ENCODE measurements at places on chromosomes 6 and 20.

DNA sequence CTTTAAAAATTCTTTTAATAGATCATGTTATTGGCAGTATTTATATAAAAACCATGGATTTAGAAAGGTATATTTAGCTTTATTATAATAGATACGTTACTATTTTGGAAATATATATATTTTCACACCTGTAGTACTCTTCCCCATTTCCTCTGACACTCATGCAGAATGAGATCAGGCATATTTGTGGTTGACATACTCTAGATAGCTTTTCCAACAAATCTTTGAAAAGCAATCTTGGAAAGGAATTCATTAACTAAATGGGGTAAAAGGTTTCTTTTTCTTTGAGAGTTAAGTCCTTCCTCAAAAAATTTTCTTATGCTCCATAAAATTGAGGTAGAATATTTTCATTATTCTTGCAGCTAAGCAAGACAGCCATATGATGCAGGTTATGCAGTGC lies 14.5 kb downstream of the ASF1A start:
- no peak for DNase-seq

GRCh38 chr6:97438011-97438671 lies 155.1 kb upstream of the MMS22L start:
- no peak for DNase-seq

DNA sequence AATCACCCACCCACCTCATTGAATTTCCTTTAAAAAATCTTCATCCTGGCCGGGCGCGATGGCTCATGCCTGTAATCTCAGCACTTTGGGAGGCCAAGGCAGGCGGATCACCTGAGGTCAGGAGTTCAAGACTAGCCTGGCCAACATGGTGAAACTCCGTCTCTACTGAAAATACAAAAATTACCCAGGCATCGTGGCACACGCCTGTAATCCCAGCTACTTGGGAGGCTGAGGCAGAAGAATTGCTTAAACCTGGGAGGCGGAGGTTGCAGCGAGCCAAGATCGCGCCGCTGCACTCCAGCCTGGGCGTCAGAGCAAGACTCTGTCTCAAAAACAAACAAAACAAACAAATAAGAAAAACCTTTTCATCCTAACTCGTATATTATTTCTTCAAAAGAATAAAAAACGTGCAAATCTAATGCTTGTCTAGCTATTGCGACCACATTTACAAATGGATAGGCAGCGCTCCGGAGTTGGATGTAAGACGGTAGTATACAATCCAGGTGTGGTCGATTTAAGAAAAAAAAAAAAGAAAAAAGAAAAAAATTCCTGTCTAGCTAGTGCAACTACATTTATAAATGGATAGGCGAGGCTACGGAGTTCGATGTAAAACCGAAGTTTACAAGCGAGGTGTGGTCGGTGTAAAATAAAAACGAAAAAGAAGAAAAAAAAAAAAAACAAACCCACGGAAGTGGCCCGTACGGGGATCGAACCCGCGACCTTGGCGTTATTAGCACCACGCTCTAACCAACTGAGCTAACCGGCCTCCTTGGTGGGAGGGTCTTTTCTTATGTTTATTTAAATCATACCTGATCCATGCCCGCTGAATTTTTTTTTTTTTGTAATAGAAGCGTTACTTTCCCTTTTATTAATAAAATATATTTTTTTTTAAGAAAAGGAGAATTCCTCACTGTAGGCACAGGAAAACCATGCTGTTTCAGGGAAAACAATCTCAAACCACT lies 70.7 kb upstream of the PRSS16 start:
- peak; percentile 76 for DNase-seq

DNA sequence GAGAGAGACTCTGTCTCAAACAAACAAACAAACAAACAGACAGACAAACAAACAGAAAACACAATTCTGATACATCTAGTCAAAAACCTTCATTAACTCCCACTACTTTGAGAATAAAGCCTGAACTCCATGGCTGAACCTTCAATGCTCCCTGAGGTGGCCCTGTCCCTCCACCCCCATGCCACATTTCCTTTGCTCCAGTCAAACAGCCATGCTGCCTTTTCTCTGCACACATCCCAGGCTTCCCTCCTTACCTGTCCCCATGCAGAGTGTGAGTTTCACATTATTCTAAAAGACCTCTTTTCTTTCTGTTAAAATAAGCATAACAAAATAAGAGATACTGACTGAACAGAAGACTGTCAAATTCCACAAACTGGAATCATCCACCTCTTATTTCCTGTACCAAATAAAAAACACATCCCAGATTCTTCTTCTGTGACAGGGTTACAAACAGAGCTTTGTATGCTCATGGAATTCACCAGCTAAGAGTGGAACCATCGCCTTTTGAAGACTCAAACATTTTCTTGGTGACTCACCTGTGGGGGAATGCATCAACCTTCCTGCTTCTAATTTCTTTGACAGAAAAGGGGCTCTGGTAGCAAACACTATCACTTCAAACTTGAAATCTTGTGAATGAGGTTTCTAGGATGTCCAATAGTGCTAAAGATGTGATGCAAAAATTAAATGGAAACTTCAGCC lies 71.0 kb upstream of the SLC22A16 start:
- DNase-seq, result no peak

- no peak for DNase-seq
Observed at GRCh38 chr6:116251568-116252384, 2.1 kb downstream of the TSPYL4 start.

GRCh38 chr6:142692942-142693341 lies 252.0 kb downstream of the HIVEP2 start:
- peak; percentile 74 for DNase-seq

GRCh38 chr6:136307351-136307750 lies 17.7 kb upstream of the BCLAF1 start:
- no peak for DNase-seq

DNA sequence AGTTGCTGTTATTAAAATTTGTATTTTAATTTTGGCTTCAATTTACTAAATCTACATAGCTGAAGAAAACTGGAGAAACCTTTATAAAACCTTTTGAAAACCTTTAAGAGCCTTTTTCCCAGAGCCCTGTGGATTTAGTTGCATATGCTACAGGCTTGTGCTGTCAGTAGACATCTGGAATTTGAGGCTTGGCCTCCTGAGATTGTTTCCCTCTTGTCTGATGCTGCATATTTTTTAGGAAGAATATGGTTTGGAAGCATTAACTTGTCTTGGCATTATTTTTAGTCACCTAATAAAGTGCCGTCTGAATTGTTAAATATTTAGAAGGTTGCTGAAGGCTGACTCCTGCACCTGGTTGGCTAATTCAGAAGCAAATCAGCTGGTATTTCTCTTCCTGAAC lies 369.4 kb downstream of the UTRN start:
- no peak for DNase-seq

DNA sequence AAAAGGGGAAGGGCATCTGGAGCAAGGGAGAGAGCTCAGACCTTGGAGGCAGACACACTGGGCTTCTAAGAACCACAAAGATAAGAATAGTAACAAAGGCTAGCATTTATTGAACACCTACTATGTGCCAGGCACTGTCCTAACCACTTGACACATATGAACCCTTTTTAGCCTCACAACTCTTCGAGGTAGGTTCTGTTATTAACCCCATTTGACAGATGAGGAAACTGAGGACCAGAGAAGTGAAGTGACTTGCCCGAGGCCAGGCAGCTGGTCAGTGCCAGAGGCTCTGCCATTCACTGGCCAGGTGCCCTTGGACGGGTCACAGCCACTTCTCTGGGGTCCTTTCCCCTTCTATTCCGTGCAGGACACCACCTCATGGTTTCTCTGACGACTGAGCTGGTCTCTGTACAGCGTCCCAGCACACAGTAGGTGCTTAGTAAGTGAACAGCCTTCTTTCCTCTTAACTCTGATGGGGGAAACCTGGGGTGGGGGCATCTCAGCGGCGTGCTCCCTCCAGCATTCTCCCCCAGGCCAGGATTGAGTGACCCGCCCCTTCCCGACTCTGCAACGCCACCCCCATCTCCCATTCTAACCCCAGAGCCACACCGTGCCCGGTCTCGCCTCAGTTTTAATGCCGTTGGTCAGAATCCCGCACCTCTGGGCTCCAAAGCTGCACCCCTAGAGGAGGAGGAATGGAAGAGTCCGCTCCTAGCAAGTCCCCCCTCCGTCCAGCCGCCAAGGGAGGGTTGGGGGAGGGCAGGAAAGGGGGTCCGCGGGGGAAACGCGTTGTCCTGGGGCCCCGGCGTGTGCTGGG lies 55.7 kb downstream of the CD40 start:
- no peak for DNase-seq

GRCh38 chr6:122696853-122697252 lies 82.7 kb upstream of the FABP7 start:
- no peak for DNase-seq

DNA sequence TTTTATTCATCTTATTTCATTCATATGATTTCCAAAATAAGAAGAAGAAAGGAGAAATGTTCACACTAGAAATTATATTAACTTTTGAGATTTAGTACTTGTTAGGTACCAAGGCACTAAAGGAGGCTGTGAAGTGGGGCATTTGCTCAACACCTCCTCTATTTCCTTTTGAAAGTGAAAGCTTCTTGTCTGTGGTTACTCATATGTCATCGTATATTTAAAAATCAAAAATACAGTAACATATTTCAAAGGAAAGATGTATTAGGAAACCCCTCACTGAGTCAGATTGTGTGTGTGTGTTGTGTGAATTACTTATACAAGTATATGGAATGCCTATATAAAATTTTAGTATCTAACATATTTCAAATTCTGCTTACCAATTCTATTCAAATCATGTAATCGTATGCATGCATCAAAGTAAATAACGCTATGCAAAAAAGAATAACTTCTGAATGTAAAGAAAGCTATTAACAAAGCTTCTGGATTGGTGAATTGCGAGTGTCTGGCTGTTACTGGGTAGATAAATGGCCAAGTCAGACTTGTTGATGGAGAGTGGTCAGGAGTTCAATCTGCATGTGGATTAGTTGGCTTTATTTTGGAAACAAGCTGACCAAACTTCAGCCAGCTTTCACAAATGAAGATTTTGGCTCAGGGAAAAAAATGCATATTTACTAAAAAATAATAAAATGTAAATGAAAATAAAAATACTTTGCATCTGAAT lies 70.9 kb downstream of the PACRG start:
- no peak for DNase-seq

- no peak for DNase-seq
Observed at GRCh38 chr20:10972219-10972860, 298.5 kb upstream of the JAG1 start.

DNA sequence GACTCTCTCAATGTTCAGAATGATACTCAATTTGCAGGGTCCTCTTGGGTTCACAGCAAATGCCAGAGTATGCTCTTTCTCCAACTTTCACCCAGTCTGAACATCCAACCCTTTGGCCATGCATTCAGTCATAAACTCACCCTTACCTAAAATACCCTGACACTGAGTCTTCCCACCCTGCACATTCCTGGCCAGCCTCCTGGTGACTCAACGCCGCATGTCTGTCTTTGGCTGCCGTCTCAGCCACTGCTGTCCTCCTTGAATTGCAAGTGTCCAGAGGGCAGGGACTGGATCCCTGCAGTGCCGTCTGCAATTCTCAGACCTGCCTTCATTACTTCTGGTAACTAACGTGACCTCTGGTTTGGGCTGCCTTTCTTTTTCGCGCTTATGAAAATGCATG lies 593.4 kb downstream of the QKI start:
- no peak for DNase-seq

DNA sequence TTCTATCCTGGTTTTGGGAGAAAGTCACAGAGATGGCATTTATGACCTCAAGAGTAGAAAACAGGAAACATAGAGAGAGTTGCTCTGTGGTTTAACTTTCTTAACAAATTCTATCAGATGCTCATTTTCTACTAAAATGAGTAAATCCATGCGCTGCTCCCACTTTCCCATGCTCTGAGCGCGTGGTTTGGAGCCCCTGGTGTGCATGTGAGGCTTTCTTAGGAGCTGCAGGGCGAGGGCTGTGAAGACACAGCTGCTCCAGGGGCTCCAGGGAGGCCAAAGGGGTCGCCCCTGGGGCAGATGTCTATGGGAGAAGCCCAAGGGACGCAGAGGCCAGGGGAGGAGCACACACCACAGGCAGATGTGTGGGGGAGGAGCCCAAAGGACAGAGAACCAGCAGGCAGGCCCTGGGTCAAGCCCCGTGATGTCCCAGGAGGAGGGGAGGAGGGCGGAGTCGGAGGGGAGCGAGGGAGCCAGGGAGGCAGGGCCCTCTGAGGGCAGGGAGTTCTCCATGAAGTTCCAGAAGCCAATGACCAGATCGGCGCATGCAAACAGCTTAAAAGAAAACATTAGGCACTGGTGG lies 122.9 kb downstream of the IRF4 start:
- no peak for DNase-seq

DNA sequence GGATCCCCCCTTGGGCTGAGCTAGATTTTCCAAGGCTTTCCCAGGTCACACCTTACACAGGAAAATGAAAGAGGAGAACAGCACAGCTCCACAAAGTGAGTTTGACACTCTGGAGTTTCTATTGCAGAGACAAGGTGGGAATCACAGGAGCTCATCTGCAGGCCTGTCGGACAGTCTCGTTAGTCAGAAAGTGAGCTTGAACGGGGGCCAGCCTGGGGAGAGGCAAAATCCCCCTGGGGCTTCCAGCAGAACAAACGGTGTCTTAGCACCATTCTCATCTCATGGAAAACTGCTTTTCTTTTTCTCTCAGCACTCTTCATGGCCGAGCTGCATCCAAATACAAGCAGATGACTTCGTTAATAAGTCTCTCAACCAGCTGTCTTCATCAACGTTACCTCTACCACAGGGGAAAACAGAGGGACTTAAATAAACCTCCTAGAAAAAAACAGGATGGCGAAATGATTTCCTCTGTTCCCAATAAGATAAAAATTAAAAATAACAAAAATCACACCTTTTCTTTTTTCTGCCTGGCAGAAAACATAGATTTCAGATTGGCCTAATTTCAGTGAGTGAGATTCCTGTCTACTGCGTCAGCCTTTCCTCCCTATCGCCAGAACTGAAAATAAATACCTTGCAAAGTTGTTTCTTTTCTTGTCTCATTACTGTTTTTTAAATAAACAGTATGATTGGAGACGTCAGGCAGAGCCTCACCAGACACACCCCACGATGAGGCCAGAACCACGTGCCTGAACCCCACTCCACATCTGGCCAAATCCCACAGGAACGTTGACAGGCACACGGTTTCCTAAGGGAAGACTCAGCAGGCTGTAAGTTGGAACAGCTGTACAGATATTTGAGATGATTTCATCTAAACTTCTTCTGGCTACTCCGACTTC lies 219.0 kb downstream of the TTLL2 start:
- DNase-seq, result no peak

DNA sequence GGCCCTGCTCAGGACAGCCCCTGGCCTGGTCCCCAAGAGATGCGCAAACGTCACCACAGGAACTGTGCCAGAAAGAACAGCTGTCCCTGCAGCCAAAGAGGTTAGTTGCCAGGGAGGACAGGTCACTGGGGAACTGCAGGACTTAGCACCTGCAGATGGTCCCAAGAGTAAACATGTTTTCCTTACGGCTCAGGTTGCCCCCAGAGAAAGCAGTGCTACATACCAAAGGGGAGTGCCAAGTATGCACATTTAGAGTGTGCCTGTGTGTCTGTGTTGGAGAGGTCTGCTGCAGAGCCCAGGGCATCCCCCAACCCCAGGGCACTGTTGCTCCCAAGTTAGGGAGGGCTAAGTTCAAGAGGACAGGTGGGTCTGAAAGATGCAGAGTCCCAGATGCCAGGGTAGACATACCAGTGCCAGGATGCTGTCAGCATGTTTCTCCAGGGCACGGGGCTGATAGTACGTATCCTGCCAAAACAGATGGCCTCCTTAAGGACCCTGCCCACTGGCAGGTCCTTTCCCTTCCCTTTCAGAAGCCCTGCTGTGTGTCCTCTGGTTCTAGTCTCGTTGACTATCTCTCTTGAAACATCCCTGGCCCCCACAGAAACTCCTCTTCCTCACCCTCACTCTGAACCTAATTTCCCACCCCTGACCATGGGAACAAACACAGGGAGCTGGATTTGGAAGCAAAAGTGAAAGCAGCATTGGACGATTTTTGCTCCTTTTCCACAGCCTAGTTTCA lies 1.3 kb downstream of the ABHD16A start:
- DNase-seq, result no peak

- DNase-seq, result no peak
Observed at GRCh38 chr6:20729086-20729485, 194.8 kb downstream of the CDKAL1 start.

All from activated T-cell treated with anti-CD3 and anti-CD28 coated beads, Interleukin-2, amount 50 U/mL, for 48 hours (primary cell).